ENCODE measurements at places on chromosomes 12 and 14. TPM values are rescaled to one million over a fixed set of nuclear protein-coding genes. Genes with fewer than 3 reads are reported as not detected.

DNA sequence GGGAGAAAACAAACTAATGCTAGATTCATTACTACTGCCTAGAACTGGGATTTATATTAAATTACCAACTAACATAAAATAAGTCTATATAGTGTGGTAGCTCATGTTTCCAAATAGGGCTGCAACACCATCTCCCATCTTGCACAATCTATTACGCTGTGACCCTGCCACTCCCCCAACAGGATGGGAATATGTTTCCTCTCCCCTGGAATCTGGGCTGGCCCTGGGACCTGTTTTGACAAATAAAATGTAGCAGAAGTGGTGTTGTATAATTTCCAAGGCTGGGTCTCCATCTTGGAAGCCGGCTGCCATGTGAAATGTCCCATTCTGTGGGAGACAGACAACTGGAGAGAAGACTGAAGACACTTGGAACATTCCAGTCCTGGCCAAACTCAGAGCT, 45.6 kb upstream of the FERMT2 start:
- H3K4me3 ChIP-seq, result no peak overlapping the region
- no peak overlapping the region for H3K27ac ChIP-seq
- no peaks in the 10 kb centered on the region for H3K4me1 ChIP-seq
- no peaks in the 10 kb centered on the region for H3K36me3 ChIP-seq
- DNase-seq, result no peak

Gene LIN7A
- total RNA-seq, result 9.0 TPM

DNA sequence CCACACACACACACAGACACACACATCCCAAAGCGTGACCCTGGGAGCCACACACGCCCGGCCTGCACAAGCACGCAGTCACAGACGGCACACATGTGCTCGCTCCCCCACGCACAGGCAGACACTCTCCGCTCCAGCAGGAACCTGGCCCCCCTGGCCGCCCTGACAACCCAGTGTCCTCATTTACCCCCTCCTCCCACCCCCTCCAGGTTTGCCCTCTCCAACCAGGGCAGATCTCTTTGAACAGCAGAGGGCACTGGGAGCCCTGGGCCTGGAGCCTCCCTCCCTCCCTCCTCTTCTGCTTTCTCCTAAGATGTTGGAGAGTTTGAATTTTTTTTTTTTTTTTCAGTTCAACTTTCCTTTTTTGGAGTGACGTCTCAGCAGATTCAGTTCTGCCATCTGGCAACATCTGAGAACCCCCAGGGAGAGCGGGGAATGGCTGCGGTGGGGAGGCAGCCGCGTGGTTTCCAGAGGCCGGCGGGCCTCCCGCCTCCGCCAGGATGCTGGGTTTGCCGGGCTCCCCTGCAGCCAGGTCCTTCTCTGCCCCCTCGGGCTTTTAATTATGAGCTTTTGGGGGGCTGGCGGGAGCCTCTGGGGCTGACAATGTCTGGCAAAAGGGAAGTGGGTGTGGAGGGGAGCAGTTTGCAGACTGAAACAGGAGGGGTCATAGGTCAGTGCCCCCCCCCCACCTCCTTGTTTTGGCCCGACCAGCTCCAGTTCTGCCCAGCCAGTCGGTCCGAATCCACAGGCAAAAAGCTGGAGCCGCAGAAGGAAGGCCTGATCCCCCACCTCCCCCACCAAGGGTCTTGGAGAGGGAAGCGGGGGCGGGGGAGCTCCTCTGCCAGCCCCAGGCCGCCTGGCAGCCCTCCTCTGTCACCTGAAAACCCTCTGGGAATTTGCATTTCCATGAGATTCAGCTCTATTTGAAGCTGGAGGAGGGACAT, 1.3 kb upstream of the NCOR2 start:
- no peaks in the 10 kb centered on the region for H3K36me3 ChIP-seq
- peaks cover 35% of the 10 kb centered on the region for H3K4me1 ChIP-seq
- H3K27me3 ChIP-seq, result no peaks in the 10 kb centered on the region

DNA sequence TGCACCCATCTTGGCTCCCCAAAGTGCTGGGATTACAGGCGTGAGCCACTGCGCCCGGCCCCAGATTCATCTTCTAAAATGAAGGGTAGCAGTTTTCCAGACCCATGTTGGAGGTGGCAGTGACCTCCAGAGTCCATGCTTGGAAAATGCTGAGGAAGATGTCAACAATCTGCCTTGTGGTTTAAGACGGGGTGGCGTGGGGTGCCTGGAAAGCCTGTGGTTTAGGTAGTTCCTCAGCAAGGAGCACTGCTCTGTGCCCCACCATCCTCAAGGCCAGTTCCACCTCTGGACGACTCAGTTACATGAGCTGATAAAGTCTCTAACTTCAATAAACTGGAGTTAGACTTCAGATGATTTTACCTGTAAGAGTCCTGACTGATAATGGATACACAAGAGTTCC, 48.6 kb downstream of the DRAM1 start:
- no peaks in the 10 kb centered on the region for H3K27me3 ChIP-seq
- H3K36me3 ChIP-seq, result peaks cover 1% of the 10 kb centered on the region
- DNase-seq, result no peak
- H3K4me1 ChIP-seq, result peaks cover 2% of the 10 kb centered on the region
- no peak overlapping the region for H3K27ac ChIP-seq

- peaks cover 1% of the 10 kb centered on the region for H3K27me3 ChIP-seq
- H3K36me3 ChIP-seq, result no peaks in the 10 kb centered on the region
- peak overlapping the region; percentile 60 for H3K4me3 ChIP-seq
- peak; percentile 72 for DNase-seq
- peak overlapping the region; percentile 47 for H3K27ac ChIP-seq
These were observed 28.0 kb upstream of the ADIPOR2 start for GRCh38 chr12:1662761-1663439.

- H3K4me1 ChIP-seq, result no peaks in the 10 kb centered on the region
- H3K27me3 ChIP-seq, result no peaks in the 10 kb centered on the region
- H3K27ac ChIP-seq, result no peak overlapping the region
- no peak overlapping the region for H3K4me3 ChIP-seq
These were observed 14.0 kb downstream of the ATP6V1D start for GRCh38 chr14:67345583-67345982.

GRCh38 chr12:93571365-93571924, 1.0 kb upstream of the SOCS2 start:
- H3K27me3 ChIP-seq, result peaks cover 10% of the 10 kb centered on the region
- peak overlapping the region; percentile 84 for H3K27ac ChIP-seq

GRCh38 chr14:101495827-101496775, 65.2 kb upstream of the DIO3 start:
- DNase-seq, result no peak
- no peaks in the 10 kb centered on the region for H3K27me3 ChIP-seq
- no peaks in the 10 kb centered on the region for H3K36me3 ChIP-seq

GRCh38 chr14:68198713-68199495, 379.3 kb downstream of the RAD51B start:
- H3K4me3 ChIP-seq, result no peak overlapping the region
- peak overlapping the region; percentile 98 for H3K27ac ChIP-seq
- no peaks in the 10 kb centered on the region for H3K27me3 ChIP-seq
- H3K36me3 ChIP-seq, result peaks cover 4% of the 10 kb centered on the region
- DNase-seq, result no peak

Gene DHRS1
- total RNA-seq, result 41.4 TPM

DNA sequence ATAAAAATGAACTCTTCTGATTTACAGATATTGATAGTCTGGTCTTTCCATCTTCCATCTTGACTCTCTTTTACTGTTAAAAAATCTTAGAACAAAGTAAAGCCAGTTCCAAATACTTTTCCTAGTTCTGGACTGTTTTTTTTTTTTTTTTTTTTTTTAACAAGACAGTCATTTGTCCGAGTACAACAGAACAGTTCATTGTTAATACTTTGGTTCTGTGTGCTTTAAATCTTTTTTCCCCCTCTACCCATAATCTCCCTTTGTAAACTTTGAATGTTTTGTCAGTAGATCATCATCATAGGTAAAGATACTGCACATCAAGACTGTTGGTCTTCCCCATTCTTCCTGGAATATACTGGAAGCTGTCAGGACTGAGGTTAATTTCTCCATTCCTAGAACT, 38.0 kb downstream of the ADIPOR2 start:
- H3K4me3 ChIP-seq, result no peak overlapping the region
- DNase-seq, result no peak
- H3K27me3 ChIP-seq, result no peaks in the 10 kb centered on the region

Gene SOS2
- 47.0 TPM for total RNA-seq

Gene NID2
- total RNA-seq, result 120 TPM

Gene SELPLG
- 0.47 TPM for total RNA-seq

DNA sequence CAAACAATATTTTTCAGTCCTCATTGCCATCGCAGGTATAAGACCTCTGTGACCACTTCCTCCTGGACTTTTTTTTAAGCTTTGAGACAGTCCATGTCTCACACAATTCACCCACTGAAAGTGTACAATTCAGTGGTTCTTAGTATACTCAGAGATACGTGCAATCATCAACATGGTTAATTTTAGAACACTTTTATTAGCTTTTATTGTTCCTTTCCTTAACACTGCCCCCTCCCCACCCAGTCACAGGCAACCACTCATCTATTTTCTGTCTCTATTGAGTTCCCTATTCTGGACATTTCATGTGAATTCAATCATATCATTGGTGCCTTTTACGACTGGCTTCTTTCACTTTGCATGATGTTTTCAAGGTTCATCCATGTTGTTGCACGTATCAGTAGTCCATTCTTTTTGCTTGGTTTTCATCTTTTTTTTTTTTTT, 16.2 kb downstream of the NCKAP5L start:
- H3K36me3 ChIP-seq, result peaks cover 9% of the 10 kb centered on the region
- DNase-seq, result no peak
- no peak overlapping the region for H3K4me3 ChIP-seq
- H3K27me3 ChIP-seq, result no peaks in the 10 kb centered on the region

Gene AMHR2
- total RNA-seq, result 12.3 TPM

Gene SLC25A47
- total RNA-seq, result not detected

Gene PTPN21
- total RNA-seq, result 34.0 TPM

- peaks cover 25% of the 10 kb centered on the region for H3K36me3 ChIP-seq
- no peak for DNase-seq
- no peak overlapping the region for H3K4me3 ChIP-seq
- H3K27me3 ChIP-seq, result no peaks in the 10 kb centered on the region
- no peak overlapping the region for H3K27ac ChIP-seq
- peaks cover 31% of the 10 kb centered on the region for H3K4me1 ChIP-seq
These were observed 142.1 kb downstream of the CALM1 start for GRCh38 chr14:90538716-90539495.

Gene TAS2R13
- total RNA-seq, result 3.8 TPM

Gene KCNC2
- 1.4 TPM for total RNA-seq

GRCh38 chr12:5927732-5928516, 17.1 kb downstream of the ANO2 start:
- no peak for DNase-seq
- H3K36me3 ChIP-seq, result no peaks in the 10 kb centered on the region
- no peaks in the 10 kb centered on the region for H3K4me1 ChIP-seq
- H3K27ac ChIP-seq, result no peak overlapping the region
- peaks cover 28% of the 10 kb centered on the region for H3K27me3 ChIP-seq

DNA sequence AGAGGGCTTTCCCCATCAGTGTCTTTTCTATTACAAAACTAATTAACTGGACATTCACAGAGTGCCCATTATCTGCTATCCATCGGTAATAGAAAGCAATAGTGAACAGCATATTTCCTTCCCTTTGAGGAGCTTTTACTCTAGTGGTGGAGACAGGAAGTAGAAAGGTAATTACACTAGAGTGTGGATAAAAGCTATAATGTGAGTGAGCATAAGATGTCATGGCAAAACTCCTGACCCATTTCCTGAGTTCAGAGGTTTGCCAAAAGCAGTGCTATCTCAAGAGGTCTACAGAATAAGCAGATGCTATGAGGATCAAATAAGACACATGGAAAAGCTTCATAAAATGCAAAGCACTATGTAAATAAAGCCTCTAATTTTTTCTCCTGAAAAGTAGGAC, 24.0 kb downstream of the TIMELESS start:
- H3K36me3 ChIP-seq, result peaks cover 23% of the 10 kb centered on the region
- H3K27ac ChIP-seq, result no peak overlapping the region
- no peaks in the 10 kb centered on the region for H3K4me1 ChIP-seq
- no peaks in the 10 kb centered on the region for H3K27me3 ChIP-seq
- no peak overlapping the region for H3K4me3 ChIP-seq

GRCh38 chr14:37223947-37224474, 26.3 kb downstream of the MIPOL1 start:
- H3K4me3 ChIP-seq, result no peak overlapping the region
- H3K4me1 ChIP-seq, result no peaks in the 10 kb centered on the region
- H3K27ac ChIP-seq, result no peak overlapping the region
- no peaks in the 10 kb centered on the region for H3K27me3 ChIP-seq
- no peak for DNase-seq
- H3K36me3 ChIP-seq, result peaks cover 40% of the 10 kb centered on the region

Gene TSPAN11
- total RNA-seq, result 19.7 TPM

Gene PRPF39
- 76.1 TPM for total RNA-seq

GRCh38 chr12:32659908-32660440, 19.1 kb upstream of the DNM1L start:
- H3K27me3 ChIP-seq, result no peaks in the 10 kb centered on the region
- H3K27ac ChIP-seq, result no peak overlapping the region
- H3K36me3 ChIP-seq, result no peaks in the 10 kb centered on the region

DNA sequence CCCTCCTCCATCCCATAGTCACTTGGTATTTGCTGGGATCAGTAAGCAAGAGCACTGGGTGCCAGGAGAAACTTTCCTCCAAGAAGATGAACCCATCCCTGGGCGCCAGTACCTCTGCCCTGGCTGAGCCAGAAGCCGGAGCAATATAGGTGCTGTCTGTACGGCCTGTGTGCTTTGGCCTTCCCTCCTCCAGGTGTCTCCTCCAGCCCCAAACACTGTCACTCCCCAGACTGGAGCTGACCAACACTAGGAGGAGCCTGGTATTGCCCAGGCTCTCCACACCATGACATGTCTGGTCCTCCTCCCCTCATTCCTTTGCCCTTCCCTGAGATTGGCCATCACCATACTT, 4.9 kb downstream of the GSTZ1 start:
- H3K4me3 ChIP-seq, result no peak overlapping the region
- H3K36me3 ChIP-seq, result no peaks in the 10 kb centered on the region
- no peak overlapping the region for H3K27ac ChIP-seq
- no peaks in the 10 kb centered on the region for H3K27me3 ChIP-seq
- DNase-seq, result no peak
- H3K4me1 ChIP-seq, result peaks cover 6% of the 10 kb centered on the region

Gene CLEC6A
- total RNA-seq, result not detected

DNA sequence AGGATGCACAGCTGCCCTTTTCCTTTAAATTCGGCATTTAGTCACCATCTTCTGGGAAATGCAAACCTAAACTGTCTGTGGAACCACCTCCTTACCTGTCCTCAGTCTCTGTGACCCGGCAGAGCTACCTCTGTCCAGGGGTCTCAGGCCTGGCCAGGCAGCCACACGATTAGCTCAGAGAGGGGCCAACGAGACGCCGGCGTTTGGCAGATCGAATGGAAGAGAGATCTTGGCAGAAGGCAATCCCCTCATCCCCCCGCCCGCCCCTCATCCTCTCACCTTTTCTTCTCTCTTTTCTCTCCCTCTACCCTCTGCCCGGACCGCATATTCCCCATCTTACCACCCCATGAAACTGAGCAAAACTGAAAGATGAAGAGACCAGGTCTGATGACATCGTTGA, 101.0 kb downstream of the PIWIL1 start:
- no peak overlapping the region for H3K4me3 ChIP-seq
- DNase-seq, result peak; percentile 13
- peaks cover 12% of the 10 kb centered on the region for H3K36me3 ChIP-seq
- no peak overlapping the region for H3K27ac ChIP-seq
- no peaks in the 10 kb centered on the region for H3K4me1 ChIP-seq
- no peaks in the 10 kb centered on the region for H3K27me3 ChIP-seq

Data from mesothelial cell of epicardium (in vitro differentiated cells).